ENCODE measurements at places on chromosomes 12 and 14.

DNA sequence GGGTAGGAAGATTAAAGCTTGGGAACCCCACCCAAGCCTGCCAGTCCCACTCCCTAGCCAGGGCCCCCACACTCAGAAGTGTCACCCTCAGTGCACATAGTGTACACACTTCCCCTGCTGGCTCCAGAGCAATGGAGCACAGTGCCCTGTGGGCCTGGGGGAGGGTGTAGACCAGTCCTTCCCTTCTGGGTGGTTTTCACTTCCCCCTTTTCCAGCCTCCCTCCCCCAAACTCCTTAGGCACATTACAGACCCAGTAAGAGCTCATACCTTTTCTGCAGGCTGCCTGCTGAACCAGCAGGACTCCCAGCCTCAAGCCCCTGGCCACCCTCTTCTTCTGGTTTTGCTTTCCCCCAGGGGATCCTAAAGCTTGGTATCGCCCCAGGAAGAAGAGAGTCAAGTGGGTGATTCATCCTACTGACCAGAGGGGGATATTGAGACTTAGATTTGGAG, at the start of gene ZNF385A:
ZNF385A (minus strand) TSS at position 143 of the 451 bp plus-strand sequence. CDS start 219 bp downstream, outside the sequence.
- no peak for DNase-seq

GRCh38 chr14:98270201-98270600, 1001.8 kb downstream of the BCL11B start:
- no peak for DNase-seq

DNA sequence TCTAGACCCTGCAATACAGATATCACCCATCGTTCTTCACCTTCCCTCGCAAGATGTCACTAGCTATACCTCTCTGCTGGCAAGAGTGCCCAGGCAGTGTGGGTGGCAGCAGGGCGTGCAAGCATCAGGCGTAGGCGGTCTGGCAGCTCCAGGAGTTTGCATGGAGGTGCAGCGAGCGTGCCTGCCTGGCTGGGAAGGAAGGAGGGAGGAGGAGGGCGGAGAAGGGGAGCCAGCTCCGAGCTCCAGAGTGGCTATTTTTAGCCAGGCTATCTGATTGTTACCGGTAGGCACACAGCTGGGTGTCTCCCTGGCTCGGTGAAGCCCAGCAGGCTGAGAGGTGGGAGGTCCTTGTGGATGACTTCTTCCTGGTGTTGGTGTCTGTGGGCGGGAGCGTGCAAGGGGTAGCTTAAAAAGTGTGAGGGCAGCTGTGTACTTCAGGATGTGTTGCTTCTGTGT, 6.2 kb downstream of the FOXJ2 start:
- no peak for DNase-seq

- no peak for DNase-seq
Observed at GRCh38 chr14:104549536-104550339, 29.8 kb upstream of the C14orf180 start.

DNA sequence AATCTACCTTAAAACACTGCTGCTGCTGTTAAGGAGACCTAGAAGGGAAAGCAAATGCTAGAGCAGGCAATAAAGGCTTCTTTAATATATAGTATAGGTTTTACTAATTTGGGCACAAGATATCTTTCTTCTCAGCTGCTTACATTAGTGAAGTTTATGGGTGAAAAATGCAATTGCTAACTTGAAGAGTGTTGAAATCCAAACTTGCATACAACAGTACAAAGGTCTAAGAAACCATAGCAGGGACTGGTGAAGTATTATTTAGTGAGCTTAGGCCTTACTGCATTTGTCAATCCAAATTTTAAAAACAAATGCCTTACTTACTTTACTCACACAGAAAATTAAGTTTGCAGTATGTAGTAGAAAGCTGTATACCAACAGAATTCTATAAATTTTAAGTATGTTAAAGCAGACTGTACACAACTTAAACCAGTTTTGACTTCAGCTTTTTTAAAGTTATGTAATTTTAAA, 1.4 kb upstream of the AP4S1 start:
- no peak for DNase-seq

GRCh38 chr12:26833743-26834490, 923 bp upstream of the ITPR2 start:
- no peak for DNase-seq

DNA sequence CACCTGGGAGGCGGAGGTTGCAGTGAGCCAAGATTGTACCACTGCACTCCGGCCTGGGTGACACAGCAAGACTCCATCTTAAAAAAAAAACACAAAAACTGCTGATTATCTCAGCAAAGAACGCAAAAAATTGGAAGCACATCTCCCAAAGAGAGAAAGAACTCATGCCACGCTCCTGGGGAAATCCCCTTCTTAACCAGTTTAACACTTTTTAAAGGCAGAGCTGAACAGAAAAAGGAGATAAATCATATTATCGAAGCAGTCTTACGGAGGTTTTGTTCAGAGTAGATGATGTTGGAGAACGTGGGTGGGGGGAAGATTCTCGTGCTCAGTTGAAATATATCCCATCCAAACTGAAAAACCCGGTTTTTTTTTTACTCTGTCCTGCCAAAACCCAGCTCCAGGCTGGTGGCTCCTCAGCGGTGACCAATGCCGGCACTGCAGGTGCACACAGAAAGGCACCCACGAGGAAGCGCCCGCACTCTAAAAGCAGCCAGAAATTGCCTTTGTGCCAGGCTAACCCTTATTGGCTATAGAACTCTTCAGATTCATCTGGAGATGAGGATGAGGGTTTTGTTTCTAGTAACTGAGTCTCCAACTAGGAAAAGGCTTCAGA, 100.2 kb upstream of the PARP11 start:
- no peak for DNase-seq

DNA sequence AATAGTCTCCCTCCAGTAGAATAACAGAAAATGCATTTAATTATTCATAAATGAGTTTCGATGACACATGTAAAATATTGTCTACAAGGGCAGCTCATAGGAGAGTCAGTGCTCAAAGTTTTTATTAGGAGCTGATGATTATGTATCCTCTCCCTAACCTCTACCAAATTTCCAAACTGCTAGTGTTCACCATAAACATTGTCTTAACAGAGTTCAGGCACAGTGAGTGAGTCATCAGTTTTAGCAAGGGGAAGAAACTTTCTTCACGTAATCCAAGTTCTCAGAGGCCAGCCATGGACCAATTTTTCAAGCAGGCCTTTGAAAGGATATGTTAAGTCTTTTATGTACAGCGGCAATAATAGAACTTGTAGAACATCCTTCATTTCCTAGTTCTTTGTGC, 649.2 kb upstream of the MIS18BP1 start:
- DNase-seq, result no peak

Measured in NCI-H446 (cell line).